Spleen (tissue), 13 donors: ENCODE measurements at places on chromosomes 3 and 15.

DNA sequence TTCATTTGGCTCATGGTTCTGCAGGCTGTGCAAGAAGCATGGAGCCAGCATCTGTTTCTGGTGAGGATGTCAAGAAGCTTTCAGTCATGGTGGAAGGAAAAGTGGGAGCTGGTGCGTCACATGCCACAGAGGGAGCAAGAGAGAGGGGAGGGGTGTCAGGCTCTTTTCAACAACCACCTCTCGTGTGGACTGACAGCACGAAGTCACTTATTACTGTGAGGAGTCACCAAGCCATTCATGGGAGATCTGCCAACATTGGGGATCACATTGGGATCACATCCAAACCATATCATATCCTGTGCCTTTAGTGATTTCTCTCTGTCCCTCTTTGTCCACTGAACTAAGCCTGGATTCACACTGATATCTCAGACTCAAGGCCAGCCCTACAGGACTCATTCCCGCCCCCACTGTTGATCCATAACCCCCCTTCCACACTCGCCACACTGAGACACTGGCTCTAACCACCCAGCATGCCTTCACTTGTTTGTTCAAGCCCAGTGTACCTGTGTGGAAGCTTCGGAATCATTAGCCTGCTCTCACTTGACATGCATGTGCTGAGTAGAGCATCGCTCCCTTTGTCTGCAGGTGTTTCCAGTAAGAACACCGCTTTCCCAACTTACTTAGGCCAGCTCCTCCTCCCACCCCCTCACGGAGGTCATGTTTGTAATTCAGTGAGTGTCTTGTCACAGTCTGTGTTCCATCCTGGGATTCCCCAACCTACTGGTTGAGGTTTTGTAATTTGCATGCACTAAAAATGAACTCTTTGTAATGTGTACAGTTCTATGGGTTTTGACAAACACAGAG lies 132.2 kb downstream of the KLF13 start:
- no peak for DNase-seq

DNA sequence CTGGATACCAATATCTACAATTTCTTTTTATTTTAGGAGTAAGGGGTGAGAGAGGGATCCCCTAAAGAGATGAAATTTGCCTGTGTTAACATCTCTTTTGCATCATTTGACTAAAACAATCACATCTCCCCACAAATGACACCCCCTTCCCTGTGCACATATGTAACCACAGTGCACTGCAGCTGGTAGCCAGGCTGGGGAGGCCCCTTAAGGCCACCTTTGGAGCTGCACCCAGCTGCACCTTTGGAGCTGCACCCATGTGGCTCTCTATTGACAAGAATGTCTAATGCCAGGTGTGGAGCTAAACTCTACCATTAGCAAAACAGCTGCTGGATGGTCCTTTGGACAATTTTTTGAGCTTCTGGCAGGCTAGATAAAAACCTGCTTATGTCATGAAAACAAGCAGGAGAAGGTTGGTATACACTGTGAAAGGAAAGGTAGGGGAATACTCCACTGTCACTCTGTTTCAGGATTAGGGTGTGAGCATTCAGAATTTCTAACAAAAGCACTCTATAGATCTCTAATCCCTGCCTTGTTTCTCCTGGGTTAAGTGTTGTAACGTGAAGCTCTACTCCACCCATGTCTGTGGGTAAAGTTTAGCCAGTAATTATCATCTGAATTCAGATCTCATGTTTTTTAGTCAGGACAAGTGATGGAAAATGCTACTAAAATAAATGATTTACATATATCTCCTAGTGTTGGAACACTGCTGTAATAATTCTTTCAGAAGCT lies 52.1 kb downstream of the TFG start:
- no peak for DNase-seq

- DNase-seq, result no peak
These were observed 66.6 kb downstream of the LDHAL6B start for GRCh38 chr15:59273234-59273633.

GRCh38 chr3:70256566-70256965 lies 55.9 kb downstream of the MDFIC2 start:
- DNase-seq, result no peak

DNA sequence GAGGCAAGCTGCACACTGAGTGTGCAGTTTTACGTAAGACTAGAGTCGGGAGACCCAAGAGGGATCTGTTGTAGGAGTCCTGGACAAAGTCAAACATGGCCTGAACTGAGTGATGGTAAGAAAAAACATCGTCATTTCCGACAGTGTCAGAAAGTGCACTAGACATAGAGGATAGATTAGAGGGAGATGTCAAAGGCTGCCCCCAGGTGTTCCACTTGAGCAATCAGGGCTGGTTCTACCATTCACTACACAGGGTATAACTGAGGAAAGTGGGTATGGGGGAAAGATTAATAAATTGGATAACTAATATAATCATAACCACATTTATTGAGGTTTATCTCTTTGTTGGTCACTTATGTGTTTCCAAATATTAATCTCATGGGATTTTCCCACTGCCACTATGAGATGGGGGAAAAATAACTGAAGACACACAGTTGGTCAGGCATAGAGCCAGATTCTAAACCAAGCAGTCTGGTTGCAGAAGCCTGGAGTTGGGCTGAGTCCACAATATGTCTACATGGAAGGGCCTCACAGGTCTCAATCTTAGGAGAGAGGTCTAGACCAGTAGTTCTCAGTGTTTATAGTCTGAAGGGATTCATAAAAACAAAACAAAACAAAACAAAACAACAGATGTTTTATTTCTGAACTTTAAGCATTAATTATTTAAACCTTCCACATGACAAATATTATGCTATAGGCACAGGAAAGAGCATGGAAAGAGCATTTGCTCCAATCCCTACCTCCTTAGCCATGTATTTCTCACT lies 766.5 kb downstream of the NTRK3 start:
- DNase-seq, result no peak

GRCh38 chr3:114760679-114761078 lies 386.4 kb downstream of the ZBTB20 start:
- DNase-seq, result no peak
